ENCODE measurements at places on chromosomes 3 and 15. TPM values are rescaled to one million over a fixed set of nuclear protein-coding genes. Genes with fewer than 3 reads are reported as not detected.

ZKSCAN7 gene
- 0.99 TPM for total RNA-seq

DPPA2 gene
- total RNA-seq = not detected

CFAP161 gene
- 0.50 TPM for total RNA-seq

ISLR2 gene
- total RNA-seq = not detected

MRAS gene
- total RNA-seq = 79.3 TPM

KIF9 gene
- total RNA-seq = 5.1 TPM

PDZRN3 gene
- total RNA-seq = 18.0 TPM

DNA sequence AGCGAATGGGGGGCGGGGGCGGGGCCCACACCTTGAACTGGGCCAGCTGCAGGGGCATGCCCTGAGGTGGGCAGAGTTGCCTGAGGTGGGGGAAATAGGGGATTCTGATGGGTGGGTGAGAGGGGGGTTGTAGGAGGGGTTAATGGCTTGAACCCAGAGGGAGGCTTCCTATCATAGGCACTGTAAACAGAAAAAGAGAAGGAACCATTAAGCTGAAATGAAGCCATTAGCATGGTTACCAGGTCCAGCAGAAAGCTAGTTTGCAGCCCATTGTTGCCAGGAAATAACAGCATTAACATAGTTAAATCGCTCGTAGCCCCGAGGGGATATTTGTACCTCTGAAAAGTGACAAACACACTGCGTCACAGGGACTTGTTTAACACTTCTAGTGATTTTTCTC, 29.0 kb downstream of the ETV5 start:
- DNase-seq = no peak

DNA sequence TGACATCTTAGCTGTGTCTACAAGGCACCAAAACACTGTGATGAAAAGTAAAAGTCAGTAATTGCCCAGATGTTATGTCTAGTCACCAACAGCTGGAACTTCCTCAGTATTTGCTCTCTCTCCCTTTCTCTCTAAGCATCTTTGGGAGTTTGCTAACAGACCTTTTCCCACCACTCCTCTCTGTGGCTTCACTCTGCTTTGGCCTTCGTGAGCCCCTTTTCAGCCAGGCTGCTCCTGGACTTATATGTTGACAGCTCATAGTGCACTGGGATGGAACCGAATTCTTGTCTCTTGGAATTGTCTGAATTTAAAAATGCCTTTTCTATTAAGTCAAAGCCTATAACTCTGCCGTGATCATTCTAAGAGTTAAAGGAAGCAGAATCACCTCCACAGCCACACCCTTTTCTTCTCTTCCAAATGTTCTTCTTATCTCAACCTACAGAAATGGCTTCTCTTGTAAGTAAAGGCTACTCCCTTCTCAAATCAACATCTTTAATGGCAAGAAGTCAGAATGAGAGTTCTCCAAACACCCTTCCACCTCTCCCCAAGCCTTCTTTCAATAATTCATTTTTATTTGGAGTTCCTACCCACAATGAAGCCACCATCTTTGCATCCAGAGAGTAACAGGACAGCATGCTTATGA, 17.2 kb upstream of the FOXP1 start:
- no peak for DNase-seq

DNA sequence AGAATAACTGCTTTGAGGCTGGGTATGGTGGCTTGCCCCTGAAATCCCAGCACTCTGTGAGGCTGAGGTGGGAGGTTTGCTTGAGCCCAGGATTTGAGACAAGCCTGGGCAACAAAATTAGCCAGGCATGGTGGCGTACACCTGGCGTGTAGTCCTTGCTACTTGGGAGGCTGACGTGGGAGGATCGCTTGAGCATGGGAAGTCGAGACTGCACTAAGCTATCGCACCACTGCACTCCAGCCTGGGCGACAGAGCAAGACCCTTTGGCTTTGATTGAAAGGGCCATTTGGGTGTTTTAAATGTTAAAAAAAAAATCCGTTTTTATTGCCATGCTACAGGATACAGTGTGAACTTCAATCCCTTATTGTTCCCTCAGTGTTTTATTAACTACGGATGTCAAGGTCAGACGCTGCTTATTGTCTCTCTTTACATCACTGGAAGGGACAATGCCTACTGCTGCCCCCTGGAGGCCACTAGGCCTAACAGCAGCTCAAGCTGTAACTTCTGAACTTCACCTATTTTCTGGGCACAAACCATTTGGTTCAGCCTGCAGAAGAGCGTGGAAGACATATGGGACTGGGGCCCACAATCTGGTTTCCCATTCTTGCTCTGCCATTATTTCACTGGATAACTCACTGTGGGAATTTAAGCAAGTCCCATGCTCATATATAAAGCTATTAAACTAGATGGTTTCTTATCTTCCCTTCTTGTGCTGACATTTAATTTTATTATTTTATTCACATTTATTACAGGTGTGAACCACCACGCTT, 15.3 kb upstream of the IREB2 start:
- peak; percentile 33 for DNase-seq

DNA sequence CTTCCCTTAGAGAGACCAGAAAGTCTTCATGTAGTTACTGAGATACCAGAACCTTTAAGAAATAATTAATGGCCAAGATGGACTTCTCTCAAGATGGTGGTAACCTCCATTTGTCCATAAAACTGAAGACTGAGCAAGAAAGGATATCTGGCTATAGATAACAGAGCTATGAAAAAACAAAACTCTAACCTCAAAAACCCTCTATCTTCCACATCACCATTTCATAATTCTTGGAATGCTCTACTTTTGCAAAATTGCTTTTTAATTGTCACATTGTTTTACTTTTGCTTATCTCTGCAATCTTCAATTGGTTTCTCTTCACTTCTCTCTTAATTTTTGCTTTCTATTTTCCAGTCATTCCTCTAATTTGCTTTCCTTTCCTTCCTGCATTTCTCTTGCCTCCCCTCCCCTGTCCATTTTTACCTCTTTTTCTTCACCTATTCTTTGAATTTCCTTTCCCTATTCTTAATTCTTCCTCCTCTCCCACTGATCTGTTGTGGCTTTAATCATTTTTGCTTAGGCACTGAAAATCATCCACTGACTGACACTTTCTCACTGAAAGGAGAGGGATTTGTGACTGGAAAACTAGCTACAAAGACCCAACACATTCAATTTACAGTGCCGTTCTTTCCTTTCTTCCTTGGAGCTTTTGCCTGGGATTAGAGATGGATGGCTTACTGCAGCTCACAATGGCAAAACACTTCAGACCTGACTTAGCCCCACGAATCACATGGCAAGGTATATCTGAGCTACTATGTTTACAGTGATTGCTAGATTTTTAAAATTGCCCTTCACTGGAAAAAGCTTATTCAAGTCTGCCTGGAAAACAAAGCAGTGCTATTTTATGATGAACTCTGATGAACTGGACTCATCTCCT, 242.8 kb downstream of the CHST2 start:
- DNase-seq = no peak

DNA sequence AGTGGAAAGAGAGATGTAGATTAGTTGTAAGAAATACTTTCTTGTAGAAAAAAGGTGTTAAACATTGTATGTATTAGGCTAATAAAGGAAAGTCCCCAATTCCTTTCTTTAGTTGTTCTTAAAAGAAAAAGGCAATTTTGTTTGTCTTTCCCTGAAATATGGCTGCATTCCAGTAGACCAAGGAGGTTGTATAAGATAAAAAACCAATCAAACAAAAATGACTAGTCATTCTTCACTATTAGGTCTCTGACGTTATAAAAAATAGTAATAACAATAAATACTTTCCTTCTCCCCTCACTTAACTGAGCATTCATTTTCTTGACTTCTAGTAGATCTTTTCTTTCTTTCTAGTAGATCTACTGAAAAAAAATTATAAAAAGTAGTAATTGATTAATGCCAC, 8.6 kb upstream of the PPM1L start:
- DNase-seq = no peak

- DNase-seq = no peak
These were observed 126.4 kb downstream of the PTPRG start for GRCh38 chr3:61687663-61688306.

DNA sequence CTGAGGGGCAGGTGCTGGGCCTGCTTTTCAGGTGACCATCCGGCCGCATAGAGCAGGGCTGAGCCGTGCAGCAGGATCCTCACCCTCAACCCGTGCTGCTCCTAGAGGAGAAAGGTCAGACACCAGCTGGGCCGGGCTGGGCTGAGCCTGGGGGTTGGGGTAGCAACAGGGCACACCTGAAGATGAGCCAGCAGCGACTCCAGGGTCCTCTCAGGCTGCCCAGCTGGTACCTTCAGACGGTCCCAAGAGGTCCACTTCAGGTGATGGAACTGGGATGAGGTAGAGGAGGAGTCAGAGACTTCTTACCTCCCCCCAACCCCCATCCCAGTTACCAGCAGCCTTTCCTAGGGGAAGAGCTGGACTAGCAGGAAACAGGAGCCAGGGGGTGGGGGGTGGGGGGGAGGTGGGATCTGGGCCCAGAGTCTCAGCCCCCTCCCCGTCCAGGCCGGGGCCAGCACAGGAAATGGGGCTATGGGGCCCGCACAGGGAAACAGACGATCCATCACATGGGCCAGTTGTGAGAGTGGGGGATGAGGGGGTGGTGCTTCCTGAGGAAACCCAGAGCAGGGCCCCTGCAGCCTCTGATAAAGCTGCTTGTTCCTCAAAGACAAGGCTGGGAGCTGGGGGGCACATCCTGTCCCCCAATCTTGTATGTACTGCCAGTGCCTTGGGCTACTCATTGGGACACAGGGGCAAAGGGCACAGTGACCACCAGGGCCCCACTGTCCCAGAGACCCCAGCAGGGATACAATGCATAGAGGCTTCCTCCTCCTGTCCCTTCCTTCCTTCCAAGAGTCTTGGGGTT, 3.0 kb downstream of the INKA1 start:
- no peak for DNase-seq

DNA sequence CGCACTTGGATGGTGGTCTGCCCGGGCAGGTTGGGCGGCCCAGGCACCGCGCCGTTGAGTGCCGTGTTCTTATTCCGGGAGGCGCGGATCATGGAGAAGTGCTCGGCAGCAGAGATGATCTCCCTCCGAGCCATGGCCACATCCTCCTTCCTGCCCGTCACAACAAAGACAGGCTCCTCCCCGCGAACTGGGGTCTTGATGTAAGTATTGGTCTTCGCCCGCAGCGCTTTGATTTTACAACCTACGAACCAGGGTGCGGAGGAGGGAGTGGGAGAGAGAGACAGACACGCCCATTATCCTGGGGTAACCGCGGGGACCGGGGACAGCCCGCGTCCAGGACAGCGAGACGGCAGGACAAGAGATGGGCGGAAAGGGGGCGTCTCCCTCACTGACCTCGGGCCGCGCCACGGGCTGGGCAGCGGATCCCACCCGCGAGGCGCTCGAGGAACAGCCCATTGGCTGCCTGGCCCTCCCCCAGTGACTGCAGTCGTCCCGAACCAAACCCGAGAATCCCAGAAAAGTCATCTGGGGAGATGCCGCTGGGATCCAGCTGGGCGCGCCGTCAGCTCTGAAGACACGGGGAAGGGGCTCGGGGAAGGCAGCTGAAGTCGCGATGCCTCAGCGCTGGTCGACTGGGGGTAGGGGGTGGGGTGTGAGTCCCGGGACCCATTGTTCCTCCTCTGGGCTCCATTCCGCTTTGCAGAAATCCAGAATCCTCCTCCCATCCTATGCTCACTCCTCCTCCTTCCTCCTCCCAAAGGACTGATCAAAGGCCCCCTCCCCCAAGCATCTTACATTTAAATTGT, 1.2 kb downstream of the MEX3B start:
- peak; percentile 47 for DNase-seq

GRCh38 chr15:85681386-85681785, 113.3 kb downstream of the KLHL25 start:
- DNase-seq = no peak

DNA sequence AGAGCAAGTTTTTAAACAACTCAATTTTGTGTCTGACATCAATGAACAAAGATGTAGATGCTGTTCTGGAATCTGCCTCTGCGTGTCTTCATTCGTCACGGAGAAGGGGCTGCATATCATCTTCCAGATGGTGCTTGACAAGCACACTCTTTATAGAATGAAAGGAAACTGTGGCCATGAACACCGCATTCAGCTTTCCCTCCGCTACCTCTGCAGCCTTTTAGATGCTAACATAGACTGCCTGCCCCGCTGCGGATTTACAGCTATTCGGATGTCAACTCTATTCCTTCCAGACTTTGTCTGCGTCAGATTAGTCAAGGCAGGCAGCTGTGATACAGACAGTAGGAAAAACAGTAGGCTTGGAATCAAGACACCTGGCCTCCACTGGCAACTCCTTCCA, 232.9 kb downstream of the TJP1 start:
- DNase-seq = no peak

DNA sequence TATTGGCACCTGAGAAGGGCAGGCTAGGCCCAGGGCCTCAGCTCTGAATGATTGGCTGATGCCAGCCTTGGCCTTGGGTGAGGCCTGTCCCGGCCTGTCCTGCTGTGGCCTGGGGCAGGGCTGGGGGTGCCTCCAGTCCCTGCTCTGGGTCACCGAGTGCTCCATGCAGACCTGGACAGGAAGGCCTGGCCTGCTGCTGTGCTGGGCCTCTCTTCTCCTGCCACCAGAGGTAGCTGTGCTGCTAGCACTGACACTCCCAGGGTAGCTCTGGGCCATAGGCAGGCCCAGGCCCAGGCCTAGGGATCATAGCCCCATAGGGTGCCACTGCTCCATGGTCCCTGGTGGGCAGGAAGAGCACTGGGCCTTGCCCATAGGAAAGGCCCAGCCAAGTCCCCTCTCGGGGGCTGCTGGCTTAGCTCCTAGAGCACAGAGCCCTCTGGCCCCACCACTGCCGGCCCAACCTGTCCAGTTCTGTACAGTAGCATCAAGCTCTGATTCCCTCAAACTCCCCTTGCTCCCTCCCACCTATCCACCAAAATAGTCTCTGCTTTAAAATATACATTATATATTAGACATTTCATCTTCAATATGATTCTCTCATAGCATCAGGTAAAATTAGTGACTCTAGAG, 18.2 kb downstream of the ABTB1 start:
- peak; percentile 60 for DNase-seq

- DNase-seq = peak; percentile 61
These were observed 62.7 kb downstream of the PDE8A start for GRCh38 chr15:85044251-85044853.

GRCh38 chr15:99744142-99744541, 10.9 kb upstream of the LYSMD4 start:
- no peak for DNase-seq

DNA sequence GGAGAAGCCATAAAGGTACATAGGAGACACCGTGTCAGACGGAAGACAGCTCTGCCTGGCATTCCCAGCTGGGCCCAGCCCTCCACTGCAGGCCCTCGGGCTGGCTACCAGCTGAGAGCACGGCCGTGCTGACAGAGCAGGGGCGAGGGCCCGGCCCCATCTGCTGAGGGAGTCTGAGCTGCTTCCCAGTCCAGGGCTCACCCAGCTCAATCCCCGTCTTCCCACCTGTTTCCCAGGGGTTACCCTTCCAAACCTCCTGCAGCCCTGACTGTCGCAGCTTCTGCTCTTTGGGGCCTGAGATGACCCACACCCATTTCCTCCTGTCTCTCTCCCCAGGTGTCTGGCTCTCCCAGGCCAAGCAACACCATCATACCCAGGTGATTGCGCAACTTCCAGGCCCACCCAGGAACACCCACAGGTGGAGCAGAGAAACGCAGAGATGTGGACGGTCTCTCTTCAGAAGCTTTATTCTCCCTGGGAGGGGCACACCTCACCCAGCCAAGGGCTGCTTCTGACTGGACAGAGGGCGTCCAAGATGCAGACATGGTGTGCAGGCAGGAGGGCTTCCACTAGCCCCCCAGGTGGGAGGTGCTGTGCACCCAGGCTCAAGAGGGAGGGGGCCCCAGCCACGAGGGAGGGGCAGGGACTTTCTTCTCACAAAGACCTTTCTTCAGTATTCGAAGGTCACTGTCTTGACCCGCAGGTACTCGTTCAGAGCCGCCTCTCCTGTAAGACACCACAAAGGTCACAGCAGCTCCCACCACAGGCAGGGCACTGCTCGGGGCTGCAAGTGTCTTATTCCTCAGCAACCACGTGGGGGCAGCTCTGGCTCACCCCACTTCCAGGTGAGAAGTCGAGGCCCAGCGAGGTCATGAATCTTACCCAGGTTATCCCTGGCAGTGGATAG, 19.4 kb upstream of the SLC41A3 start:
- no peak for DNase-seq
